ENCODE measurements at places on chromosomes 3 and 15.
A peak's percentile ranks its signal among the peaks of the same experiment; 100 is the strongest.

DNA sequence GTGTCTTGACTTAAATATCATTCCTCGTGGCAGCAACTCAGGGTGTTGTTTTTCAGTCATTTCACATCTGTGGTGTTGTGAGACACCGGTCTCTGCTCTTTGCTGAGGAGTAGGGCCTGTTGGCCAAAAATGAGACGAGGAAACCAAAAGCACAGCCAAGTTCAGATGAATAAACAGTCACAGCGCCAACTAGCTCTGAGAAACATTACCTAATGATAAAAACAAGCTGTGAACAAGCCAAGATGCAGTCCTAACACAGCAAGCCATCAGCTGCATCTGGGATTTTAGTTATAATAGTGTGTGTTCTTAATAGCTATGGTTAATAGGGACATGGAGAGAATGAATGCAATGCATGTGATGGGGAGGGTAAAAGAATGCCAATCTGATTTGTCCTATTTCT lies 843.4 kb upstream of the DPPA4 start:
- peak; percentile 81 for ATAC-seq

DNA sequence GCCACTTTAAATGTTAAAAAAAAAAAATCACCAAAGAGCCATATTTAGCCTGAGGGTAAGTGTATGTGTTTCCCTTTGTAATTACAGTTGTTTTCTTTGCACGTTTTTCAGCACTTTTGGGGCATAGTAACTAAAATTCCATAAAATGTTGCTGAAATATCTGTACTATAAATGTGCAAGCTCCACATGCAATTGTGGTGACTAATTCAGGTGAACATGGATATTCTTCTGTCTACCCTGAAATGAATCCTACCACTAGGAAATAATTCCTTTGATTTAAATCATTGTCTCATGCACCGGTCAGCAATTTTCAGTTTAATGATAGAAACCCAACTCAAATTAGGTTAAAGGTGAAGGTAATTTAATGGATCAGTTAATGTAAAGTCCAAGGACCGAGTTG lies 13.1 kb upstream of the TFG start:
- ATAC-seq, result no peak

- no peak for ATAC-seq
Measured at GRCh38 chr3:15326673-15327072, 5.7 kb downstream of the SH3BP5 start.

DNA sequence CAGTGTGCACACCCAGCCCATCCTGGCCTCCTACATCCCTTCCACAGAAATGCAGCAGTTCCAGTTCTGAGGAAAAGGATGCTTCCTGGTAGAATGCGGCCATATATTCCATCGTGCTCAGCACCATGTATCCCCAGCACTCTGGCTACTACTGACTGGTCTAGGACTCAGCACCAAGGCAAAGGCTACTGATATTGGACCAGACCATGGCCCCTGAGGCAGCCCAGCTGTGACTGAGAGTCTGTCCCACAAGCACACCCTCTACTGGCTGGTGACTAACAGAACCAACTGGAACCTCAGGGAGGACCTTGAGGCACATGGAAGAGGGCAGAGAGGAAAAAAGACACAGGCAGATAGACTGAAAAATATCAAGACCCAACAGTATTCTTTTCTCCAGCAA lies 30.0 kb downstream of the TARS3 start:
- no peak for ATAC-seq

GRCh38 chr3:187713504-187713903 lies 11.1 kb upstream of the RTP2 start:
- peak; percentile 40 for ATAC-seq

DNA sequence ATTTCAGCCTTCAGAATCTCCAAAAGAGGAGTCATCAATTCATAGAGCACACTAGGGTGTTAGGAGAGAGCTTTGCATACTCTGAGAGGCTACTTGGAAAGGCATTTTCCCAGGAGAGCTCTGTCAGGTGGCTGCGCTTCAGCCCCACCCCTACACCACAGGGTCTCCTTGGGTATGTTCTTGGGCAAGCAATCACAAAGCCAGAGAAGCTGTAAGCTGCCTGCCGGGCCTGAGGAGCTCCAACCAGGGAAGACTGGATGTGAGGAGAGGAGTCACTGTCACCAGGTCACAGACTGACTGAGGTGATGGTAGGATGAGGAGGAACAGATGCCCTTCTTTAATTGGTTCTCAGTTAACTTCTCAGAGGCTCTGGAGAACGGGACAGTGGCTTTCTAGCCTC lies 9.8 kb upstream of the RPSA start:
- no peak for ATAC-seq

DNA sequence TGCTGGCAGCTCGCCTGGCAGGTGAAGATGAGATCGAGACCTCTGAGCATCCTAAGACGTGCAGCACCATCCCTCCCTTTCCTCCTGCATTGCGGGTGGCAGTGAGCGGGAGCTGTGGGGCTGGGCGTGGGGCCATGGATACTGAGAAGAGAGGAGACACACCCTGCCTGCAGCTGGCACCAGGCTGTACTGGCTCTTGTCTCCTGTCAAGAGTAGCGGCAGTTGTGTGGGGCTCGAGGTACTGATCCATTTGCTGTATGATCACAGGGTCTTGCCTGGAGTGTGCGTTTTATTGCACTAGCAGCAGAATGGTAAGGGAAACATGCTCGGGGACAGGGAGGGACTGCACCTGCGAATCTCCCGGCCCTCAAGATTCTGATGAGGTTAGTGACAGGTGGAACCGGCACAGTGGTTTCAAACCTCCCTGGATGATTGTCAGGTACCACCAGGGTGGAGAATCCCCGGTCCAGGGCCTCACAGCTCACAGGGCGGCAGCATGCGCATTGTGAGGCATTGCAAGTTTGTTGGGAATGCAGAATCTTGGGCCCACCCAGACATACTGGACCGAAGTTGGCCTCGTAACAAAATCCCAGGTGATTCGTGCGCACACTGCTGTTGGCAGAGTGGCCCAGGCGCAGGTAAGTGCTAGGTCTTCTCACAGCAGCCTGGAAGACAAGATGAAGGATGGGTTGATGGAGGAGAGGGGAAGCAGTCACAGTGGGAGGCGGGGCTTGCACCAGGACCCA lies 14.1 kb downstream of the SYNM start:
- ATAC-seq, result no peak

DNA sequence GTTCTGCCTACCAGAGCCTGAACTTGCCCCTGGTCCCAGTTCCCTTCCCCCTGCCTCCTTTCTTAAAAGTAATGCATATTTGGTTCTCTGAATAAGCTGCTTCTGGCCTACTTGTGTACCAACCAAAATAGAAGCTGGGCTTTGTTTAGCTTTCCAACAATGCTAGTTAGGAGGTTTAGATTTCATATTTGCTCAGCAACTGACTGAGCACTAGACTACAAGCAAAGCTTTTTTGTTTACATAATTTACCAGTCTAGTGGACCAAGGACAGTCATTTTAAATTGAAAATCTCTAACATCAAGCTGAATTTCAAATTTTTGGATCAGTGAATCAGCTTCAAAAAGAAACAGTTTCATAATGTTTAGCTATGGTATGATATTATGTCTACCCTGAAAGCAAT lies 331.2 kb downstream of the ULK4 start:
- no peak for ATAC-seq

DNA sequence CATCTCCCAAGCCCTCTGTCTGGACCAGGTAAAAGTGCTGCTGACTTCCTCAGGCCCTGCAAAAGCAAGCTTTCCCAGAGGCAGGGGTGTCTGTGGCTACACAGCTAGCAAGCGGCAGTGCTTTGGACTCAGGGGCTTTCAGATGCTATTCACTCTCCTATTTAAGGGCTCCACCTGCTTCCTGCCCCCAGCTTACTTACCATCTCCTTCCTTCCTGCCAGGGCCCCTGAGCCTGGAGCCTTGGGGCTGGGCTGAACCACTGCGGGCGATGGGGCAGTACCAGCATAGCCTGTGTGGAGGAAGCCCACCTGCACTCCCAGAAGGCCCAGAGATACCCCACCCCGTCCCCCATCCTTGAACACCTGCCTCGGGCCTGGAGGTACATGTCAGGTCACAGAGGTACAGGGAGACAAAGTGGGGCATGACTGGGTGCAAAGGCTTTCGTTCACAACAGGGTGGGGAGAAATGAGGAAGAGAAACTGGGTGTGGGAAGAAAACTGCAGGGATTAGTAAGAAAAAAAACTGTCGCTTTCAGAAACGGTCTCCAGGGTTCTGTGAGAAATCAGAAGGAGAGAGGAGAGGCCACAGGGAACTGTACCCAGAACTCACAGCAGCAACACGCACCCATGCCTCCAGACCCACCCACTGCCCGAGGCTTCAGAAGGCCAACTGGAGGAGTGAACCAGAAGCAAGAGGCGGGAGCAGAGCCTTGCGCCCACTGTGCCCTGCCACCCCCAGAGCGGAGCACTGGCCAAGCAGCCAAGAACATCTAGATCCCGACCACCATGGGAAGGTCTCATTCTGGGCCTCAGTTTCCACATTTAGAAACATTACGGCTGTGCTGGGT lies 49.5 kb downstream of the CCDC12 start:
- ATAC-seq, result no peak

DNA sequence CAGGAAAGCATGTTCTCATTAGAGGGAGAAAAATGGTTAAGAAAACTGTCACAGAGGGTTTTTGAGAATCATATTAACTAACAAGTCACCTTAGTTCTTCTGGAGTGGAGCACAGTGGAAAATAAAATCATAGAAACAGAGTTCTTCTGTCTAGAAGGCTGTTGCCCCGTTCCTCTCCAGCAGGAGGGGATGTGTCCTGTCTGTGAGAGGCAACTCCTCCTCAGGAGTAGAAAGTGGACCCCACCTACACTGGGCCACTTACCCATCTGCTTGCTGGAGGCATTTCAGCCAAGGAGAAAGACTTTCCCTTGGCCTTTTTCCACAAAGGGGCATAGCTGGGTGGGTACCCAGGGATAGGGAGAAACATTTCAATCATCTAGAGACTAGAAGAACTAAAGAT lies 106.6 kb downstream of the SSR3 start:
- no peak for ATAC-seq

DNA sequence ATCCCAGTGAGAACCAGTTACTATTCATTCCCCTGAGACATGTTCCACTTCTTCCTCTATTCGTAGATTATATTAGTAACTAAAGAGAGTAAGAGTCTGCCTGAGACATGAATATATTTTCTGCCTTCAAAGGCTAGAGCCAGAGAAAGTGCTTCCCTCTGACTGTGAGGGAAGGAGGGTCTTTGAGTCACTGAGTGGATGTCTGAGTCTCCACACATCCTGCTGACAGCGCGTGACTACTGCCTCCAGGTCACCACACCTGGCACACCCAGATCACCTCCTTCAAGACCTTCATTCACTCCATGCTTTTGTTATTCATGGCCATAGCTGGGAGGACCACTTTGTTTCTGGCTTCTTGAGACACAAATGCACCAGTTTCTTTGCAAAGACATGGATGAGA lies 135.6 kb downstream of the SOX2 start:
- no peak for ATAC-seq

DNA sequence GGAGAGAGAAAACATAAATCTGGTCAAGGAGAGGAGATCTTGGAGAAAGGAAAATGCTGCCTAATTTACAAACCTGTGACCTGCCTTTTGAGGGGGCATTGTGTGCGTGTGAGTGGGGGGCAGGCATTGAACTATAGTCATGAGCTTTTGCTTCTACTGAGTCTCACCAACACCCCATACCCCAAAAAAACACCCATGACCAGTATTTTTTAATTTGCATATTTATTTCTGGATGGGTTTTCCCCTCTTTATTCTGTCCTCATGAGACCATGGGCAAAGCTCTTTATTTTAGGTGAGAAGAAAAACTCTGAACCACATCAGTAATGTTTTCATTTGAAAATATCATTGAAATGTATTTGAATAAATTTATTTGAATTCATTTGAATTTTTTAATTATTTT lies 20.6 kb downstream of the CD80 start:
- no peak for ATAC-seq

GRCh38 chr3:184591789-184592188 lies 30.2 kb downstream of the EPHB3 start:
- no peak for ATAC-seq

DNA sequence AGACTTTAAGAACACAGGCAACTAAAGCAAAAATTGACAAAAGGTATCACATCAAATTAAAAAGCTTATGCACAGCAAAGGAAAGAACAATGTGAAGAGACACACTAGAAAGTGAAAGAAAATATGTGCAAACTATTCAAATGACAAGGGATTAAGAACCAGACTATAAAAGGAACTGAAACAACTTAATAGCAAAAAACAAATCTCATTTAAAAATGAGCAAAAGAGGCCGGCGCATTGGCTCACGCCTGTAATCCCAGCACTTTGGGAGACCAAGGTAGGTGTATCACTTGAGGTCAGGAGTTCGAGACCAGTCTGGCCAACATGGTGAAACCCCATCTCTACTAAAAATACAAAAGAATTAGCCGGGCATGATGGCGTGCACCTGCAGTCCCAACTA lies 14.4 kb downstream of the NGLY1 start:
- no peak for ATAC-seq

- ATAC-seq, result no peak
Measured at GRCh38 chr15:91552555-91552954, 301.0 kb upstream of the SLCO3A1 start.

DNA sequence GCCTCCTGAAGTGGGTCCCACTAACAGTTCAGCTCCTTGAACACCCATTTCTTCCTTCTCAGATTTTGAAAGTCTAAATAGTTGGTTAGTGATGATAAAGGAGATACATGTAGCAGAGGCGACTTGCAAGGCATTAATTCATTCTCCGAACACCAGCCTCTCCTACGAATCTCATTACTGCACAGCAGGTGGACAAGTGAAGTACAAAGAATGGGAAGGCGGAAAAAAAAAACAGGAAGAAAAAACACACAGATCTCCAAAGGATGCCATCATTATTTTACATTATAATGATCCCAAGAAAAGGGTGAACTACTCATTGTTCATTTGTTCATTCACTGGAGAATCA lies 276.5 kb downstream of the MAGI1 start:
- ATAC-seq, result no peak

DNA sequence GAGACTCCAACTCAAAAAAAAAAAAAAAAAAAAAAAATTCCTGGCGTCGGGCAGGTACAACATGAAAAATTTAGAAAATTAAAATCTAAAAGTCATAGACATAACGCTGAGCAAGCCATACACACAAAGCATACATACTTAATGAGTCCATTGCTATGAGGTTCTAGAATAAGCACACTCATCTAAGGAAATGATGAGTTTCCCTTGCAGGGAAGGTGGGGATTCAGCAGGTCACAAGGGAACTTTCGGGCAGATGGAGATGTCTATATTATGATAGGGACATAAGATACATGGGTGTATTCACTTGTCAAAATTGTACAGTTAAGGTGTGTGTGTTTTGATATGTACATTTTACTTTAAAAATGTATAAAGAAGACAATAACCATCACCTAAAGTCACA lies 120.2 kb upstream of the LIPC start:
- ATAC-seq, result no peak

All from gastroesophageal sphincter (tissue), 4 donors.